NAMALWA (cell line): ENCODE measurements at places on chromosomes 13 and 19.

DNA sequence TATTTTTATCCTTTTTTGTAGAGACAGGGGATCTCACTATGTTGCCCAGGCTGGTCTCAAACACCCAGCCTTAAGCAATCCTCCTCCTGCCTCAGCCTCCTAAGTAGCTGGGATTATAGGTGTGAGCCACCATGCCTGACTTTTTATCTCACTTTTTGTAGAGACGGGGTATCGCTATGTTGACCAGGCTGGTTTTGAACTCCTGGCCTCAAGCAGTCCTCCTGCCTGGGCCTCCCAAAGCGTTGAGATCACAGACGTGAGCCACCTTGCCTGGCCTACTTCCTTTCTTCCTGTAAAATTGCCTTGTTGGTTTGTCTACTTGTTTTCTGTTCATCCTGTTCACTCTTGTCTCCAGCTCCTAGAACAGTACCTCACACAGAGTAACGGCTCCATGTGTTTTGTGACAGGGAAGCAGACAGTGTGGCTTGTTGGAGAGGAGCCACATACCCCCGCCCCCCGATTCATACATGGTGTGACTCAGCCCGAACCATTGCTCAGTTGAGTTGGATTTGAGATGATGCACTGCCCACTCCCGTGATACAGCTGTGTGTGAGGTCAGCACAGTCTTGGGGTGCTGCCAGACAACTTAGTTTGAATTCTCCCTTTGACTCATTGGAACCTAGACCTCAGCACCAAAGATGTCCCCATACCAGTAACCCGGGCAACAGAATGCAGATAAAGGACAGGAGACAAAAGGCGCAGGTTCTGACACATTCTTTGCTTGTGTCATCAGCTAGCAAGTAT, 34.2 kb downstream of the GPR42 start:
- no peak for DNase-seq

DNA sequence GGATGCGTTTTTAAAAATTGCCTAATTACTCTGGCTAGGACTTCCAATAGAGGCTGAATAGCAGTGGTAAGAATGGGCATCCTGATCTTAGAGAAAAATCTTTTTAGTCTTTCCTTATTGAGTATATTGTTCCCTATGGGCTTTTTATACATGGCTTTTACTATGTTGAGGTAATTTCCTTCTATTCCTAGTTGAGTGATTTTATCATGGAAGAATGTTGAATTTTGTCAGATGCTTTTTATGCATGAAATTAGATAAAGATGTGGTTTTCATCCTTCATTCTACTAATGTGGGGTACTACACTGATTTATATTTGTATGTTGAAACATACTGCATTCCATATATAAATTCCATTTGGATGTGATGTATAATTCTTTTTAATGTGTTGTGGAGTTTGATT, 2673.8 kb downstream of the PCDH9 start:
- DNase-seq = no peak

GRCh38 chr13:48728226-48728625, 74.5 kb downstream of the CYSLTR2 start:
- no peak for DNase-seq

- DNase-seq = peak; percentile 26
Measured at GRCh38 chr13:79392882-79393563, 13.0 kb downstream of the RBM26 start.

DNA sequence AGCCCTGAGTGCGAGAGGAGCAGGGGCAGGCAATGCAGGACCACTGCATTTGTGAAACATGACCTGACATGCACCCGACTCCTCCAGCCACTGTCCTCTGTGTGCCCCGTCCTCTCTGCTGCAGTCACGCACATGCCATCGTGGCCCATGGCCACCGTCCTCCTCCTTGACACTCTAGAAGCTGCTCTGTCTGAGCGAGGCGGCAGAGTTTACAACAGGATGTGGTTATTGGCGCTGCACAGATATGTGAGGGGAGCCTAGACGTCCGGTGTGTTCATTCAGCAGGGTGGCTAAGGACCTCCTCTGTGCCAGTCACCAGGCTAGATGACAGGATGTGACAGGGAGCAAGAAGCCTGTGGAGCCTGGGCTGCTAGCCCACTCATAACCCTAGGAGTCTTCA, 277.8 kb downstream of the FOXO1 start:
- peak; percentile 86 for DNase-seq

DNA sequence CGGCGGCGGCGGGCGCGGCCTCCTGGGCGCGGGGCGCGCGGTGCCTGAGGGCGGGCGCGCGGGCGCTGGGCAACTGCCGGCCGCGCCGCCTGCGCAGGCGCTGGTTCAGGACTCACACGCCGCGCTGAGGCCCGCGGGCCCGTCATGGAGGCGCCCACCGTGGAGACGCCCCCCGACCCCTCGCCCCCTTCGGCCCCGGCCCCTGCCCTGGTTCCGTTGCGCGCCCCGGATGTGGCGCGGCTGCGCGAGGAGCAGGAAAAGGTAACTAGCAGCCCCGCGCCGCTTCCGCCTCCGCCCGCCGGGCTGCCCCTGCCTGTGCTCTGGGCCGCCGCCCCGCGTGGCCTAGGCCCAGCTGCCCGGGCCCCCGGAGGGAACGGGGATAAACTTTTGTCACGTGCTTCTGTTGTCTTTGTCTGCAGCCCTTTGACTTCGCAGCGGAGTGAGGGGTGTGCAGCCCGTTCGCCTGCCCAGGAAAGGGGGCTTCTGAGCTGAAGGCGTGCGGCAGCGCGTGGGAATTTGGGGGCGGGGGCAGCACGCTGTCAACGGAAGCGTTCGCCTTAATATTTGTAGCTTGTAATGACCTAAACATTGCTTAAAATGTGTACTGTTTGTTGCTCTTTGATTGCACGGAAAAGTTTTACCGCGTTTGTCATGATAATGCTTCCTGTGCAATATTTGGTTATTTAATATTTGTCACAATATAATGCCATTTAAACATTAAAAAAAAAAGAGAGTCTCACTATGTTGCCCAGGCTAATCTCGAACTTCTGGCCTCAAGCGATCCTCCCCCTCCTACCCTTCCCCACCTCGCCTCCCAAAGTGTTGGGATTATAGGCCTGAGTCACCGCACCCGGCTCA, 594 bp downstream of the URI1 start:
- peak; percentile 80 for DNase-seq

- no peak for DNase-seq
Measured at GRCh38 chr13:38743466-38743865, 56.6 kb downstream of the FREM2 start.

- DNase-seq = no peak
Measured at GRCh38 chr19:54551950-54552912, 21.4 kb upstream of the LILRA2 start.

DNA sequence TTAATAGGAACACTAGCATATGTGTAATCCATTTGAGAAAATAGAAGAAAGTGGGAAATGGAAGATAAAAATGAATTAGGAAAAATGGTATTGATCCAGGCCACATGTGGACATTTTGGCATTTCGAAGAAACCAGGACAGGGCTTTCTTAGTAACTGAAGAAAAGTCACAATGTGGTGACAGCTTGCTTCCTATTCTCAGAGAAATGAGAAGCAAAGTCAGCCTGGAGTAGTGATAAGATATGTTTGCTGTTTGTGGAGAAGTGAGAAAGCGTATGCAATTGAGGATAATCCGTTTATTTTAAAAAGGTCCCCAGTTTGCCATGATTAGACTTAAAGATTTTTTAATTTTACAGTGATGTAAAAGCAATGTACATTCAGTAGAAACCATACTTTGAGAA, 127.9 kb downstream of the SLITRK6 start:
- no peak for DNase-seq

- no peak for DNase-seq
Measured at GRCh38 chr19:9580728-9581127, 3.6 kb downstream of the ZNF121 start.

GRCh38 chr13:112761701-112762689, 72.2 kb downstream of the ATP11A start:
- DNase-seq = no peak

DNA sequence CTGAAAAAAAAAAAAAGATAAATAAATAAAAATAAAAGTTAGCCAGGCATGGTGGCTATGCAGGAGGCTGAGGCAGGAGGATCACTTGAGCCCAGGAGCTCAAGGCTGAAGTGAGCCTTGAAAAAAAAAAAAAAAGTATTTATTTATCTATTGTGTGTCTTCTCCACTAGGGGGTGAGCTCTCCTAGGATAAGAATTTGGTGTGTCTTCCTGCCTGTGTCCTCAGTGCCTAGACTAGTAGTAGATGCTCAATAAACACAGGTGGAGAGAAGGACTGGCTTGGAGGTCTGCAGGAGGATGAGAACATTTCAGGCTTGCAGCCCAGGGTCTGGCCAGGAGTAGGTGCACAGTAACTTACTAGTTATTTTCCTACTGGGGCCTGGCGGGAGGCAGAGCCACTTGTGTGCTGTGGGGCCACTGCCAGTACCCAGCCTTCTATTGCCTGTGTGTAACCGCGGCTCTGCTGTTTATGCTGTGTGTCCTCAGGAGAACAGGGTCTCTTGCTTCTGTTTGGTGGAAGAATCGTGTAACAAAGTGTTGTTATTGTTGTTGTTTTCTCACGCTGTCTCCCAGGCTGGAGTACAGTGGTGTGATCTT, 5.4 kb downstream of the LMTK3 start:
- peak; percentile 82 for DNase-seq

- DNase-seq = no peak
Measured at GRCh38 chr19:46250076-46250735, 20.7 kb downstream of the IGFL1 start.

GRCh38 chr13:87302931-87303330, 368.2 kb upstream of the SLITRK5 start:
- DNase-seq = no peak

DNA sequence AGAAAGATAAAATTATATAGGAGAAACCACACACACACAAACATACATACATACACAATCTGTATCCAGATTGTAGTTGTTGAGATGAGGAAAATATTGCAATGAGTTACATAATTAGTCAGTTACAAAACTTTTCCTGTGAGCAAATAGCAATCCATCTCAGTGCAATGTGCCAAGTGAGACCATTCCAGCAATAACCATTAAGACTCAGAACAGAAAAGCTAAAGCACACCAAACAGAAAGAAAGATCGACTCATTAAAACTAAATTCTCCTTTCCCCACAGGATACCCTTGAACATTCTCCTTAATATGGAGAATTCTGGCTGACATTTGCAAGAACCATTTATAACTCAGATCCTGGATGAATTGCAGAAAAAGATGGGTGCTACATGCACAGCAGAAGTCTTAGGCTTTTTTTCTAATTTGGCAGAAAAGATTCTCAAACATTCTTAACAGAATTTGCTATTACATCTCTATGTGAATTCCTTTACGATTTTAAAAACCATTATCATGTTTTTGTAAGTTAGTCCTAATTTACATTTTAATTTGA, 1341.2 kb upstream of the SPRY2 start:
- no peak for DNase-seq

- no peak for DNase-seq
Measured at GRCh38 chr19:35519291-35519690, 5.8 kb upstream of the DMKN start.

- no peak for DNase-seq
Measured at GRCh38 chr13:85567909-85568308, 231.3 kb downstream of the SLITRK6 start.

GRCh38 chr19:18477042-18477779, 39.3 kb upstream of the ISYNA1 start:
- DNase-seq = no peak

DNA sequence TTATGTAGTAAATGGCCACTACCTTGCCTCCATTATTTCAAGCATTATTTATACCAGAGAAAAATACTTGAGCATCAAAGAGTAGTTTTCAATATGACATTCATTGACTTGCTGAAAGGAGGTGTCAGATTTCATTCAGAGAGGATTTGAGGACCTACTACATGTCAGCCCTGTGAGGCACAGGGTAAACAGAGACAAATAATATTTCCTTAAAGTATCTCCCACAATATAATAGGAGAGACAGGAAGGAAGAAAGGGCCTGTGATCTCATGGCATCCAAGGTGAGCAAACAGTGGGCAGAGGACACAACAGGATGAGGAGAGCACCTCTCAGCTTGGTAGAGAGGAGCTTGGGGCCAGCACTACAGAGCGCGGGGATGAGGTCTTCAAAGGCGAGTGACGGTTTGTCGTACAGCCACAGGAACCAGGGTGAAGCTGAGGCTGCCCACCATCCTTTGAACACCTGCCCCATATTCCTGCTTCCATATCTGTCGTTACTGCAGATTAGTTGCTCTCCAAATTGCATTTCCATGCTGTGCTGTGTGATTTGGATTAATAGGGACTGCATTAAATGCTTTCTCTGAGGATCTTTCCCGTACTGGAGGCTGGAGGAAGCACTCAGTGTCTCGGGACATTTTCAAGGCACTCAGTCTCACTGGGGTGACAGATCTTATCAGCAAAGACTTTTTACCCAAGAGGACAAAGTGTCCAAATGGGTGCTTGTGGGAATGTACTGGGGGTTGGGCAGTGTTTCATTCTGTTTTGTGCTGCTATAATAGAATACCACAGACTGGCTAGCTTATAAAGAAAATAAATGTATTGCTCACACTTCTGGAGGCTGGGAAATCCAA, 59.2 kb downstream of the GJA3 start:
- no peak for DNase-seq

- peak; percentile 86 for DNase-seq
Measured at GRCh38 chr13:27374650-27375049, 49.8 kb upstream of the GTF3A start.

DNA sequence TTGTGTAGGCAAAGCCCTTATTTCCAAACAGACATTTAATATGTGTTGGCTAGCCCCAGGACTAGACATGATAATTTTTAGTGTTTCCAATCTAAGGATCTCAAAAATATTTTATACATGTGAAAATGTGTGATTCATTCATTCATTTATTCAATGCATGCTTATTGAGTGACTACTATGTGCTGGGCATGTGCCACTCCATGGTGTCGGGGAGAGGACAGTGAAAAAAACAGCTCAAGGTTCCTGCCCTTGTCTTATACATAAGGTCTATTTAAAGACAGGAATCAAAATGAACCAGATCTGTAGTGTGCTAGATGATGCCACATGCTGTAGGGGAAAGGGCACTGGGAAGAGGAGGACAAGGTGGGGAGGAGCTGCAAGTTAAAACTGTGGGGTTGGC, 36.5 kb downstream of the GJA3 start:
- no peak for DNase-seq

DNA sequence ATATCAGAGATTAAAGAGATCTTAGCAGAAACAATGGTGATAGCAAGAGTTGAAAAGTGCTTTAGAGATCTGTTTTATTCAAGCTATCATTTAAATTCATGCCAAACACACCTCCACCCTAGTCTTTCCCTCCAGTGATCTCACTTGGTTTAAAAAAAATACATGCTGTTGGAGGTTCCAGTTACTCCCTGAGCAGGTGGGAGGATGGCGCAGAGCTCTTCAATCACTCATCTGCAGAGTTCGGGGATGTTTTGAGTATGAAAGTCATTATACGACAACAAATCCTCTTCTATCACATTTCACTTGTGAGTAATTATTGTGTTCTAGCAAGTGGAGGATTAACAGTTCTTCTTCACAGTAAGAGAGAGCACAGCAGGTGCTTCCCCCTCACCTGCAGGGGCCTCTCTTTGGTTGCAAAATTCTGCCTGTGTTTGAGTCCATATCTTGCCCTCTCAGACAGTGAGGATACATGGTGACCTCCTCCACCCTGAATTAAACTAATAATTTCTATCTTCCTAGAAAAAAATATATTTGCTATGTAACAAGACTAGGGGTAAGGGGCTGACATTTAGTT, 376.7 kb downstream of the LIG4 start:
- DNase-seq = no peak

GRCh38 chr19:44345959-44346358, 10.5 kb downstream of the ZNF112 start:
- DNase-seq = no peak

GRCh38 chr13:55359067-55359466, 1781.7 kb upstream of the PRR20A start:
- no peak for DNase-seq

GRCh38 chr13:103525530-103525929, 459.3 kb upstream of the SLC10A2 start:
- DNase-seq = no peak

GRCh38 chr13:114115191-114115671, 17.2 kb downstream of the RASA3 start:
- DNase-seq = no peak
